Common myeloid progenitor, CD34-positive (primary cell): ENCODE measurements at places on chromosomes 7 and 10.

GRCh38 chr10:129658376-129659072 lies 191.5 kb downstream of the MGMT start:
- H3K4me3 ChIP-seq = no peak overlapping the region
- no peak for DNase-seq
- no peaks in the 10 kb centered on the region for H3K36me3 ChIP-seq
- H3K4me1 ChIP-seq = peaks cover 9% of the 10 kb centered on the region

- no peak overlapping the region for H3K27ac ChIP-seq
- DNase-seq = no peak
- H3K36me3 ChIP-seq = no peaks in the 10 kb centered on the region
- no peak overlapping the region for H3K4me3 ChIP-seq
Measured at GRCh38 chr10:18767981-18768380, 108.8 kb downstream of the ARL5B start.

GRCh38 chr7:50782375-50783208 lies at the start of gene GRB10:
GRB10 (minus strand) TSS chr7:50782896; CDS start chr7:50732322, 50,574 bp downstream.
- no peak within 1 kb of the TSS for H3K27ac ChIP-seq
- H3K27me3 ChIP-seq = no peaks in the 10 kb centered on the region
- H3K4me1 ChIP-seq = peaks cover 17% of the 10 kb centered on the region
- H3K36me3 ChIP-seq = peaks cover 2% of the 10 kb centered on the region
- peak; percentile 44 for DNase-seq
- H3K4me3 ChIP-seq = peak within 1 kb of the TSS; percentile 74

DNA sequence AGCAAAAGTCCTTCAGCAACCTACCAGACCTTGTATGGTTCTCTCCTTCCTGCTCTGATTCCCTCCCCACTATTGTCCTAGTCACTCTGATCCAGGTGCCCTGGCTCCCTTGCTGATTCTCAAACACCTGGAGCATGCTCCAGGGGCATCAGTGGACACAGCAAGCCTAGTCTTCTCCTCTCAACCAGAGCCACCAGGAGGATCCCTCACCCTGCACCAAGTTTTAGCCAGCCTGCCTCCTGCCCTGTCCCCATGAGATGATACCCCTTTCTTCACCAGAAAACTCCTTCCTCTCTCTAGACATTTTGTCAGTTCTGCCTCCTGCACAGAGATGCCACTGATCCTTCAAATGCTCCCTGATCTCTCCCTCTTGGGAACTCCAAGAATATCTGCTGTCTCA lies 11.0 kb downstream of the LLCFC1 start:
- H3K27me3 ChIP-seq = no peaks in the 10 kb centered on the region
- no peaks in the 10 kb centered on the region for H3K4me1 ChIP-seq
- no peaks in the 10 kb centered on the region for H3K36me3 ChIP-seq
- DNase-seq = no peak
- H3K4me3 ChIP-seq = no peak overlapping the region

DNA sequence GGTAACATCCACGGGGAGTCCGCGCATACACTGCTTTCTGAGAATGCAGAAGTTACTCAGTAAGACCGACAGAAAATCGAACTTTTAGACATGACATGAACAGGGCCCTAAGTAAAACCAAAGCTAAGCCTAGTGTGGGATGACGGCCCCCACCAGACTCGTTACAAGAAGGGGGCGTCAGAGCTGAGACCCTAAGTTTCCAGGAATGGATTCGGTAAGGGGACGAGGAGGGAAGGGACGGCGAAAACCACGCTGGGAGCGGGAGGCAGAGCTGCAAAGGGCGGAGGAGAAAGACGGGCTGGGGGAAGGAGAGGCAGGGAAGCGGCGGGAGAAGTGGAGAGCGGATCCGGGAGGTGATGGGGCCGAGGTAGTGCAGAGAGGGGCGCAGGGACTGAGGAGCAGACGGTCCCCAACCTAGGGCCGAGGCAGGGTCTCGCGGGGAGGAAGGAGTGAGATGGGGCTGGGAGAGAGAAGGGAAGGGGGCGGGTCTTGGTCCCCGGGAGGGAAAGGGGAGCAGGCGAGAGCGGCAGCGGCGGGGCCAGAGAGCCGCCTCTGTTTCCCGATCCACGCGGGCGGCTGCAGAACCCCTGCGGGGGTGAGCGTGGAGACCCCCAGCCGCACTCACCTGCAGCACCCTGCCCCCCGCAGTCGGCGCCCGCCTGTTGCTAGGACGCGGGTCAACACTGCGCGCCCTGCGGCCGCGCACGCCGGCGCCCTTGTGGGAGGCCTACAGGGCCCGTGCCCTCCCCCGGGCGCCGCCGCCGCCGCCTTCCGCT lies 513 bp downstream of the ODAD2 start:
- peak; percentile 82 for DNase-seq
- peaks cover 2% of the 10 kb centered on the region for H3K4me1 ChIP-seq
- no peaks in the 10 kb centered on the region for H3K27me3 ChIP-seq
- peak overlapping the region; percentile 71 for H3K4me3 ChIP-seq

DNA sequence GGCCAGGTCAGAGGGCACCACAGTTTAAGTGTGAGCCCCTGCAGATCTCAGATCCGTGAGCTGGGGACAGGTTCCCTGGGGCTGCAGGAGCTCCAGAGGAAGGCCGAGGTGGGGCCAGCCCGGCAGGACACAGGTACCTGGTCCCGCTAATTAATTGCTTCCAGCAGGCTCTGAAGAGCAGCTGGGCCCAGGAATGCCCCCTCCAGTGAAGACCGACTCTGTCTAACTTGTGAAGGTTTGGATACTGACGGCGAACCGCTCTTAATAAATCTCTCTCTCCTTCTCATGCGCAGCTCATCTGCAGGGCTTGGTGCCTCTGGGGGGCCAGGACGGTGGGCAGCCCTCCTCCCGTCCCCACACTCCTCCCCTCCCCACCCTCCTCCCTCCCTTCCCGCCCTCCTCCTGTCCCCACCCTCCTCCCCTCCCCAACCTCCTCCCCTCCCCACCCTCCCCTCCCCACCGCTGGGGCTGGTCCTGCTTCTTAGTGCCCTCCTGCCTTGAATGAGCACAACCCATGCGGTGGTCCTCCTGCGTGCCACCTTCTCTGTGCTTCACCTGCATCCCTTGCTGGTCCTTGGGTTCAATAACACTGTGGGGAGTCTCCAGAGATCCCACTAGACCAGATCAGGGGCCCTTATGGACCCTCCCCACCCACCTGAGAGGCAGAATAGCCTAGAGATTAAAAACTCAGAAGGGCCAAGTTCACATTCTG lies 38.3 kb downstream of the PDGFA start:
- no peaks in the 10 kb centered on the region for H3K4me1 ChIP-seq
- H3K4me3 ChIP-seq = no peak overlapping the region
- H3K36me3 ChIP-seq = no peaks in the 10 kb centered on the region
- H3K27me3 ChIP-seq = peaks cover 3% of the 10 kb centered on the region
- DNase-seq = no peak

GRCh38 chr10:12691596-12691995 lies 309.9 kb downstream of the CCDC3 start:
- no peak for DNase-seq
- H3K27me3 ChIP-seq = no peaks in the 10 kb centered on the region
- H3K4me3 ChIP-seq = no peak overlapping the region

DNA sequence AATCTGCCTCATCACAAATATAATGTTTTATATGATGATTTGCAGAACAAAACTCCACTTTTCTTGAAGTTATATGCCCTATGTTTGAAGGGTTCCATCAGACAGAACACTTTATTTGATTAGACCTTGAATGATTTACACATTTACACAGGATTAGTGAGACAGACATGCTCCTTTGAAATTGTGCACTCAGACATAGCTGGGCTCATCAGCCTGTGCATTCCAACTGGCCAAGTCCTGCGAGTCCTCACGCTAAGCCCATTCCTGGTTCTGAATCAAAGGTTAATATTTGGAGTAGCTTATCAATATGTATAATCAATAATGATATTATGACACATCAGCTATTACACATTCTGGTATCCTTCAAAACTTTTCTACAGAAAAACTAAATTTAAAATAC lies 173.6 kb downstream of the MBL2 start:
- no peaks in the 10 kb centered on the region for H3K27me3 ChIP-seq
- H3K4me1 ChIP-seq = no peaks in the 10 kb centered on the region
- no peak overlapping the region for H3K4me3 ChIP-seq
- DNase-seq = no peak
- H3K27ac ChIP-seq = no peak overlapping the region
- H3K36me3 ChIP-seq = no peaks in the 10 kb centered on the region

GRCh38 chr10:108836362-108836761 lies 1086.9 kb downstream of the XPNPEP1 start:
- DNase-seq = no peak
- H3K36me3 ChIP-seq = no peaks in the 10 kb centered on the region
- H3K4me1 ChIP-seq = no peaks in the 10 kb centered on the region
- no peak overlapping the region for H3K27ac ChIP-seq
- H3K4me3 ChIP-seq = no peak overlapping the region

DNA sequence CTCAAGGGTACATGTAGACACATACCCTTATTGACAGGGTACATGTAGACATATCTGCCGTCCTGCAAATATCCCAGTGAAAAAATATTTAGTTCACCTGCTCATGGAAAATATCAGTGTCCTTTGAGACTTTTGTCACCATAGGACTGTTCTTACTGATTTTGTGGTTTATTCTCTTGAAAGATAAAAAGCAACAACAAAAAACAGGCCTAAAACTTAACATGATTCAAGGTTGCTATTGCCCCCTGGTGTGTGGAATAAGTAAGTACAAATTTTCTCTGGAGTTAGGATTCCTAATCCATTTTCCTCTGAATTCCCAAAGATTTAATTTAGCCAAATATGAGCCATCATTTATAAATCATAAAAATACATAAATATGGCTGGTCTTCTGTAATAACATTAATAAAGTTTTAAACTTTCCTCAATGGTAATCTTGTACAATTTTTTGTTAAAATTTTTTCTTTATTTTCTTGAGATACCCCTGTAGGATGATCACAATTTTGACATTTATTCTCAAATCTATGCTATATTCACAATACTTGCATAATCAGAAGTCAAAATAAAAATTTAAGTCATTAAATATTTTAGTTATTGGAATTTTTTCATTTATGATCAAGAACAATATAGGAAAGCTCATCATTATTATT lies 741.4 kb upstream of the POT1 start:
- H3K4me3 ChIP-seq = no peak overlapping the region
- H3K36me3 ChIP-seq = no peaks in the 10 kb centered on the region
- H3K27ac ChIP-seq = no peak overlapping the region
- no peaks in the 10 kb centered on the region for H3K27me3 ChIP-seq

- no peaks in the 10 kb centered on the region for H3K4me1 ChIP-seq
- no peak overlapping the region for H3K4me3 ChIP-seq
- DNase-seq = no peak
- H3K27ac ChIP-seq = no peak overlapping the region
- peaks cover 4% of the 10 kb centered on the region for H3K27me3 ChIP-seq
- H3K36me3 ChIP-seq = no peaks in the 10 kb centered on the region
Measured at GRCh38 chr10:50846753-50847152, 38.7 kb downstream of the A1CF start.

DNA sequence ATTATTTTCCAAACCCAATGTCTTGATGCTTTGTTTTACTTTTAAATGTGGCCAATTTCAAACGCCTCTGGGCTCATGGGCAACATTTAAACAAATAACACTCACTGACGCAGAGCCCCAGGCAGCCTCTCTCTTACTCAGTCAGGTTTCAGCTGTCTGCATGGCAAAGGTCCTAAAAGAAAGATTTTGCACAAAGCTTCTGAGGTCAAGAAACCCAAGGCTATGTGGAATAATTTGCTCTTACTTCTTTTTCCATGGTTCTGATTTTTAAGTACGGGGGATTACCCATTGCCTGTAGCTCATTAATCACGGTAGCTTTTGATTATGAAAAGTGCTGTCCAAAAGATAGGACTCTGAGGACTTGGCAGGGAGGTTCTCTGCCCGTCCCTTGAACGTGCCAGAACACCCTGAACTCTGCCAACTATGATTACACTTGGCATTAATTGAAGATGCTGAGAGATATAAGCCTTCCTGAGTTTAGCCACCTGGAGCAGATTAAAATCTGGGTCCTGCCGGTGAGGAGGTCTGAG lies 14.1 kb upstream of the MSRB2 start:
- DNase-seq = no peak
- H3K27me3 ChIP-seq = peaks cover 7% of the 10 kb centered on the region
- no peak overlapping the region for H3K27ac ChIP-seq
- H3K36me3 ChIP-seq = no peaks in the 10 kb centered on the region
- no peaks in the 10 kb centered on the region for H3K4me1 ChIP-seq
- no peak overlapping the region for H3K4me3 ChIP-seq
